ENCODE measurements at places on chromosomes 1 and 21.
A peak's percentile ranks its signal among the peaks of the same experiment; 100 is the strongest.

DNA sequence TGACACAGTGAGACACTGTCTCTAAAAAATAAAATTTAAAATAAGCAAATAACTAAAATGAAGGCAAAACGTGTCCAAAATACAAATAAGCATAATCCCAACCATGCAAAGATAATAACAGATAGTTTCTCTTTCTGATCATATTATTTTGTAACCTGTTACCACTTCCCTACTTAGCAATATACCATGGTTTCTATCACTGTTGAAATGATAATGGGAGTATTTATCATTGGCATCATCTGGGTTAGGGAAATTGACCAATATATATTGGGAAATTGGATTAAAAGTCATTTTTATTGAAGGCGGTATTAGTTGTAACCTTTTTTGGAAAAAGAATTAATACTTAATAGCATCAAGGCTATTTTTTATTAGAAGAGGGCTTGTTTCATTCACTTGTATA, 47.0 kb downstream of the USP25 start:
- no peak for DNase-seq

DNA sequence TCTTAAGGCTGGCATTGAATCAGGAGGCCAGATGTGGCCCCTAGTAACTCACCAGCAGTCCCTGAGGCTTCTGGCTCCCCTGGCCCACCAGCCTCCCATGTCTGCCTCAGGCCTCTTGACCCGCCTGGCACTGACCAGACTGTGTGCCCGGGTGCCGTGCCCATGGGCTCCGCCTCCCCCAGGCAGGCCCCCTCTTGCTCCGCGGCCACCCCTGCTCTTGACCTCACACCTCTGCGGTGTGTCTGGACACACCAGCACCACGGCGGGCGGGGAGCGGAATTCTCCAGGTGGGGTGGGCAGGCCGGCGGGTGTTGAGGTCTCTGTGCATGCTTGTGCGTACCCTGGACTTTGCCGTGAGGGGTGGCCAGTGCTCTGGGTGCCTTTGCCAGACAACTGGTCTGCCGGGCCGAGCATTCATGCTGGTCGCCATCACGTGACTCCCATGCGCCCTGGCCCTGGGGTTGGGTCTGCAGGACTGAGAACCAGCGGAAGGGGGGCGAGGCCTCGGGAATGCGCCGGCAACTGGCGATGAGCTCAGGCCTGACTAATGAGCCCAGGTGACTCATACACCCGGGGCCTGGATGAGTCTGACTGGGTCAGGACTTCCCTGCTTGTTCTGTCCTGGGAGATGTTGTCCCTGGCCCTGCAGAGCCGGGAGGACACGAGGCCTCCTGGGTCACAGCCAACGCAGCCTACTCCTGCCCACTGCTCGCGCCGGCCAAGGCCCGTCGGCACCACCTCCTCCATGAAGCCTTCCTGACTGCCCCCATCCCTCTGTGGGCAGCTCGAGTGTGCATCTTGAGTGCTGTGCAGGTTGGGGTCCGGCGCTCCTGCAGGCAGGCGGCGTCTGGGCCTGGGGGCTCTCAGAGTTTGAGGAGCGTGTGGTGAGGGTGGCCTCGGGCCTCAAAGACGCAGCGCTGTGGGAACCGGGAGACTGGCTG, 22.6 kb downstream of the COL18A1 start:
- peak; percentile 96 for DNase-seq

GRCh38 chr1:152519851-152520250, 5.6 kb downstream of the CRCT1 start:
- no peak for DNase-seq

- no peak for DNase-seq
These were observed 11.6 kb downstream of the SARS1 start for GRCh38 chr1:109225308-109225707.

DNA sequence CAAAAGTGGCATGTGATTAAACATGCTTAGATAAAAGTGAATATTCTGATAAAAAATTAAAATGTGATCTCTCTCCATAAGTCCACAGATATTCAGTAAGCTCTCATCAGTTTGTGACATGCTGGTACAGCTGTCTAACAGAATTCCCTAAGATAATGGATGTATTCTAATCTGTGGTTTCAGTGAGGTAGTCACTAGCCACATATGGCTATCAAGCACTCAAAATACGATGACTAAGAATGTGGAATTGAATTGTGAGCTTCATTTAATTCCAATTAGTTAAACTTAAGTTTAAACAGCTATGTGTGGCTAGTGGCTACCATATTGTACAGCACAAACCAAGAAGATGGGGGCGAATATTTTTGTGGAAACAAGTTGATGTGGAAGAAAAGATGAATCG, 4.1 kb upstream of the REG4 start:
- DNase-seq, result peak; percentile 23

DNA sequence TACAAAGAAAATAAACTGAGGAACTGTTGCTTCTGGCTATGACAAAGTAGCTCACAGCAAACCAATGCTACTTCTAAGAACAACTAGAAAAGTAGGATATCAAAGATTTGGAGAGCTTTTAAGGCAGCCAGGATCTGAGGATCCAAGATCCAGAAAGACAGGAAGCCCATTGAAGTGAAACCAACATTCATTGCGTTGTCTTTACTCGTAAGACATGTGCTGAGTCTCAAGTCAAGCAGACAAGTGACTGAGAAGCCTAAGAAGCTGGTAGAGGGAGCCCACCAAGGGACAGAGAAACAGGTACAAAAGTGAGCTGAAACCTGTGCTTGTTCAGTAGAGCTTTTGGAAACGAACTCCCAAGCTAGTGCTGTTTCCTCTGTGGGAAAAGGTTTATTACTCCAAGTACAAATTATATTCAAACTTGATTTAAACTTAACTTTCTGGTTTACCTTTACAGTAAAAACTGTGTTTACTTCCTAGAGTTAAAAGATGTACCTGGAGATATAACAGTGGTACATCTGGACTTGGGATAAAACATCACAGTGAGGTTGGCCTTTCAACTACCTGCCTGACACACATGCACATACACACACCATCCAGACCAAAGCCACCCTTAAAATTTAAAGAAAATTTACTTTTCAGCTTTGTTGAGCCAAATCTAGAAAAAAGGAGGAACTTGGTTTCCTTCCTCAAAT, 41.2 kb downstream of the NME7 start:
- DNase-seq, result no peak

GRCh38 chr1:226457307-226457712, 49.4 kb upstream of the PARP1 start:
- peak; percentile 12 for DNase-seq

GRCh38 chr1:58683519-58683918, 16.3 kb downstream of the MYSM1 start:
- no peak for DNase-seq

DNA sequence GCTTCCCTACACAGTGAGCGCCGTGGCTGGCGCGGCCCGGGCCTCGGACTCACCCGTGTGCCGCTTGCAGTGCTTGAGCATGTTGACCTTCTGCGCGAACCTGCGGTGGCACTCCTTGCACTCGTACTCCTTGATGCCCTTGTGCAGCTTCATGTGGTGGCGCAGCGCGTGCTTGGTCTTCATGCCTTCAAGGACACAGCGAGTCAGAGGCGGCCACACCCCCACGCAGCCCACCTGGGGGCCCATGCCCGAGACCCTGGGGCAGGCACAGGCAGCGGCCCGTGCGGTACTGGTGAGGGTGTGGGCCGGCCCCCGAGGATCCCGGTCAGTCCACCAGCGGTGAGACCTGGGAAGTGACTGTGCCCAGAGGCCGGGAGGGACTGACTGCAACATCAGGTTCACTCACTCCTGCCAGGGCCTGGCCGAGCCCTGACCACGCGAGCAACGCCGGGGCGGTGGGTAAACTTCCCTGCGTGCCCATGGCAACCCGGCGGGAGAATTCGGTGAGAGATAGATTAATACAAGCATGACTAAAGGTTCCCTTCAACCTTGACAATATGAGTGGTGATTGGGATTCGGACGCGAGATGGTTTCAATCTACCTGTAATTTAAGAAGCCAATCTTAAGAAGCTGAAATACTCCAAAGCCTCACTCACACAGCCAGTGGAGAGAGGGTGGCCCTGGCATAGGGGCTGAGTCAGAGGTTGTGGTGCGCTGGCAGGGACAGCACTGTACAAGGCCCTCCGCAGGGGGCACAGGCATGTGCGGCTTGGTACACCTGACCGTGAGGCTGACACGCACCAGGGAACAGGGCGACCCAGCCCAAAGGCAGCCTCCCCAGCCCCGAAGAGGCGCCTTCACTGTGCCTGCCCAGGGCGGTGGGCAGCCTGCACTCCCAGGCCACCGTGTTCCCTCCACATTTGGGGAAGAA, 49.1 kb upstream of the RIPK4 start:
- no peak for DNase-seq

- peak; percentile 95 for DNase-seq
These were observed 7.7 kb upstream of the MPZL1 start for GRCh38 chr1:167714098-167714438.

DNA sequence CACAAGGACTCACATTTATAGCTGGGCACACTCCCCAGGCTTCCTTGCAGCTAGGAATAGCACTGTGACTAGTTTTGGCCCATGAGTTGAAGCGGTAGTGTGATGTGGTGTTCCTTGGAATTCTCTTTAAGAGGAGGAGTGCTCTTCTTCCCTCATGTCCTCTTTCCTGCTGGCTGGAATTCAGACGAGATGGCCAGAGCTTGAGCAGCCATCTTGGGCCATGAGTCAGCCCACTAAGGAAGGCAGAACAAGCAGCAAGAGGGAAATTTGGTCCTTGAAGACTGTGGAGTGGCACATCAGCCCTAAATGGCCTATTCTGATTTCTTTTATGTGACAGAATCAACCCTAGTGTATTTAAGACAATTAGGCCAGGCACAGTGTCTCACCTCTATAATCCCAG, 20.0 kb downstream of the HTR6 start:
- peak; percentile 20 for DNase-seq

DNA sequence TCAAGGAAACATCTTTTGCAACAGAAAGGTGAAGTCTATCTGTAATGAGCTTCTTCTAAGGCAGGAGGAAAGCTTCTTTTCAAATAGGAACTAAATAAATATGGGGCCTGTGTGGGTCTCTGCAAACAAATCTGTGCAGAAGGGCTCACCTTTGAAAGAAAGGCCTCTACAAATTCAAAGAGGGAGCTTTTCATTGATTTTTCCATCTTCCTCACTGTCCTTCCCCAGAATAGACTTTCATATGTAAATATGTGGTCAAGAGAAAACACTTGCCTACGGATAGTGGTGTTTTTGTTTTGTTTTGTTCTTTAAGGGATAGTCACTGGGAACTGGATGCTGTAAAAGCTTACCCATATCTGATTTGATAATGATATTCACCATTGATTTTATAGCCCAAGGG, 223.4 kb downstream of the DSCAM start:
- no peak for DNase-seq

- peak; percentile 14 for DNase-seq
These were observed 690.4 kb downstream of the USP25 start for GRCh38 chr21:16420031-16420724.

GRCh38 chr1:160163615-160164014, 12.2 kb downstream of the ATP1A4 start:
- peak; percentile 29 for DNase-seq

GRCh38 chr1:52668711-52669110, 29.4 kb downstream of the COA7 start:
- DNase-seq, result peak; percentile 84

DNA sequence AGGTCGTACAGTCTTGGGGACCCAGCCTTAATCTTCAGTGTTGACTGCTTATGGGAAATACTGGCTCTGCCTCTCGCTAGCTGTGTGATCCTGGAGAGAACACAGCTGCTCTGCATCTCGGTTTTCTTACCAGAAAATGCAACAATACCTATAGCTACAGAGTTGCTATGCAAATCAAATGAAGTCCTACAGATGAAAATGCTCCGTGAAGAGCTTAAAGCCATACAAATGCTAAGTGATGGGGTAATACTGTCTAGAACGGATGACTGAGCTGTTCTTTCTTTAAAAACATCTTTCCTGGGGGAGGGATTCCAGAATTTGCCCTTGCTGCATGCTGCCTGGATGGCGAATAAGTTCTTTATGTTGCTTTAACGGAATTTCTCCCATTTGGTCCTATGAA, 132.0 kb downstream of the ZBTB18 start:
- DNase-seq, result no peak

- no peak for DNase-seq
These were observed 22.8 kb upstream of the C2CD2 start for GRCh38 chr21:41976611-41977010.

DNA sequence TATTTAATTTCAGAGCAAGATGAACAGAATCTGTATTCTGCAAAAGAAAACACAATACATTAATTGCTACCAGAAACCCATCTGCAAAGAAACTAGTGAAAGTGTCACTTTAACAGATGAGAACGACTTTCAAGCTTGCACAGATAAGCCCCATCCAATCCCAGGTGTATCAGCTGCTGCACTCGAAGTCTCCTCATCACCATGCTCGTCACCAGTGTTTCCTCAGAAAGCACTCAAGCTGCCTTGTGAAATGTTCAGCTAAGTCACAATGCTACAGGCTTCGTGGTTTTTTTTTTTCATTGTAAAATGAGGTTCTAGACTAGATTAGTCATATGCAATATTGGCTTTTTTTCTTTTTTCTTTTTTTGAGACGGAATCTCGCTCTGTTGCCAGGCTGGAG, 3.3 kb upstream of the TOMM20 start:
- DNase-seq, result peak; percentile 17

GRCh38 chr1:9037476-9038337, 11.5 kb upstream of the SLC2A7 start:
- DNase-seq, result no peak

- DNase-seq, result peak; percentile 72
These were observed at the start of gene TRAF5 for GRCh38 chr1:211326528-211327345. Gene TRAF5, plus strand, starts transcription at chr1:211326833. Its CDS starts 26,407 bp downstream, at chr1:211353240.

DNA sequence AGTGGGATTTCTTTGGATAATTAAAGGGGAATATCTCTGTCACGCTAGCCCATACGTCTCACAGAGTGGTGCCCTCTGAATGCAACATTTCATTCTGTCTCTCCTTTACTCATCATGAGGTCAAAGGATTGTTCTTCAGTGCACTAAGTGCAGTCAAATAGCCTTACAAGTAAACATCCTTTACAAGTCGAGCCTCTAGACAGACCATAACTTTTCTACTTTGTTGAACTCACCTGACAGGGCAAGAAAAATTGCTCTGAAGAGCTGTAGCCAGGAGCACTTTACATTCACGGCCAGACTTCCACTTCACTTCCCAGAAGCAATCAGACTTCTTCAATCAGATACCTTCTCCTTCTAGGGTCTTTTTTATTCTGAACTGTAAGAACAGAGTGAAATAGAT, 768.0 kb upstream of the TMPRSS15 start:
- no peak for DNase-seq

- DNase-seq, result no peak
These were observed 208.1 kb downstream of the PRDM2 start for GRCh38 chr1:13908128-13908527.
